Peyer's patch (tissue), 4 donors: ENCODE measurements at places on chromosomes 3 and 15.

DNA sequence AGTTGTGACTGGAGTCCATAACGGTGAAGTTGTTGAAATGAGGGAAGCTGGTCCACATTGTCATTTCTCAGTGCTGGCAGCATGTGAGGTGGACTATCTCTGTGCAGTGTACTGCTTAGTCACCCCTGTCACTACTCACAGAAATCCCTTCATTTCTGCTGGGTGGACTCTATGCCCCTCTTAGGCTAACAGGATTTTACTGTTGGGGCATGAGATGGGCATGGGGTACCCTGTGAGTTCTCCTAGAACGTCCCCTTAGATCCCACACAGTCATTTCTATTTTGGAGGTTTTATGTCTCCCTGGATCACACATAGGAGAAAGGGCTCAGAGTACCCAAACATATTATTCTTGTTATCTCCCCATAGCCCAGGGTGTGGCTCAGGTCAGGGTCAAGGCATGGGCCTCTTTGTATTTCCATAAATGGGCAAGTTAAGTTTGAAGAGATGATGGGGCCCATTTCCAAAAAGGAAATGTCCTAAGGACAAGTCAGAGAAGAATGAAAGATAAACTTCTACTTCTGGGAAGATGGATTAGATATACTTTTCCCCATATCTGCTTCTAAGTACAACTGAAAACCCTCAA lies 15.2 kb downstream of the P2RY1 start:
- no peak for DNase-seq

- no peak for DNase-seq
Measured at GRCh38 chr3:38627956-38628355, 21.5 kb downstream of the SCN5A start.

DNA sequence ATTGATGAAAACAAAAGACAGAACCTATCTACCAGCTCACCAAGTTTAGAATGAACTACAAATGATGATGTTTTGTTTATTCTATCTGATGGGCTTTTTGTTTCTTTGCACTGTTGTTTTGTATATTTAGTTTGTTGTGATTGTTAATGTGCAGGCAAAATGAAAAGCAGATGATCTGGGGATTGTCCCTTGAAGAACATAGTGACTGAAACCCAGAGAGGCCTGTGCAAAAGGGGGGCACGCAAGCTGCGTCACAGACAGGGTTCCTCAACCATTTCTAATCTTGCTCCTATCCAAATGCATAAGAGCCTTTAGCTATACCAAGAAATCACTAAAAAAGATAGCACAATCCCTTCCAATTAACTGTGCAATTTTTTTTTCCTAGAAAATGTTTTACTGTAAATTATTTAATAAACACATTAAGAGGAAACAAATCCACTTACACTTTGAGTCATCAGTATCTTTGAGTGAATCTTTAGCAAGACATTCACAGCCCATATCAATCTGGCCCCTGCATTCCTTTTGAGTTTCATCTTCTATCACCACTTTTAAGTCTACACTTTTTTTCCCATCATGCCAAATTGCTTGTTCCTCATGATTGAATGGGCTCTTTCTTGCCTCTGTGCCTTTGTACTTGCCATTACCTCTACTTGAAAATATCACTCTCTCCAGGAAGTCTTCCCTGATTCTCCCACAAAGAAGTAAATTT lies 220.3 kb downstream of the ATP8B4 start:
- no peak for DNase-seq

DNA sequence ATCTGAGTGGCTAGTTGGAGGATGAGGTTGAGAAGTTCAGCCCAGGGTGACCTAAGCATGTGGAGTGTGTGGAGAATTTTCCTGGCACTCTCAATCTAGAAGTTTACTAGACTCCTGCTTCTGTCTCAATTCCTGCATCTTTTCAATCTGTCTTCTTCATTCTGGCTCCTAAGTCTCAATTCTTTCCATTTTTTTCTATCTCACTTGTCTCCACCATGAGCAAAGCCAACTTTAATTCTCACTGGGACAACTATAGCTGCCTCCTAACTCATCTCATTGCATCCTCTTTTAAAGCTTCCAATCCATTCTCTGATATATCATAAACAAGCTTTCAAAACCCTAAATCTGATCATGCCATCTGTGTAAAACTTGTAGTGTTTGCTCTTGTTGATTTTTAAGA lies 569.3 kb downstream of the NAALADL2 start:
- DNase-seq = no peak

DNA sequence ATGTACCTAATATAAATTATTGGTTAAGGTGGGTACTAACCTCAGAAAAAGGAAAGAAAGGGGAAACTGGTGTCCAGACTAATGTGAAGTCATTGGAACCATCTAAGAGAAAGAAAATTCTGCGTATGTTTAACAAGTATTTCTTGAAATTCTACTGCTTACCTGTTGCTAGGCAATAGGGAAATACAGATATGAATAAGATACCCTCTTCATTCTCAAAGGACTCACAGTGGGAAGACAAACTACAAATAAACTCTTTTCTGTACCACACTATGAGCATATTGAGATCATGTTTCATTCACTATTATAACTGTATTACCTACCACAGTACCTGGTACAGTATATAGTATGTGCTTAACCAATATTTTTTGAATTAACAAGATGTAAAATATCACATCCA lies 140.5 kb upstream of the MLF1 start:
- DNase-seq = no peak

GRCh38 chr3:111903067-111903511 lies 44.0 kb downstream of the PHLDB2 start:
- no peak for DNase-seq

DNA sequence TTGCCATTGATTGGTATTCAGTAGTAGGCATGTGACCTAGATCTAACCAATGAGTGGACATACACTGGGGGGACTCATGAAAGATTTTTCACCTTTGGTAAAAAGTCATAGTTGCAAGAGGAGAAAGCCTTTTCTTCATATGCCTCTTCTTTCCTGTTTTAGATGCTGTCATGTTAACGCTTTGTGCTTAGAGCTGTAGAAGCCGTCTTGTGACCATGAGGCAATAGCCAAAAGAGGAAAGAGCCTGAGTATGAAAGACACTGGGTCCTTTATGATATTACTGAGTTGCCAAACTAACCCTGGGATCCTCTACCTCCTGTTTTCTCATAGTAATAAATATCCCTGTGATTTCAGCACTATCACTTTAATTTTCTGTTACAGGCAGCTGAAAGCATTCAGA lies 396.0 kb downstream of the FHIT start:
- DNase-seq = no peak

DNA sequence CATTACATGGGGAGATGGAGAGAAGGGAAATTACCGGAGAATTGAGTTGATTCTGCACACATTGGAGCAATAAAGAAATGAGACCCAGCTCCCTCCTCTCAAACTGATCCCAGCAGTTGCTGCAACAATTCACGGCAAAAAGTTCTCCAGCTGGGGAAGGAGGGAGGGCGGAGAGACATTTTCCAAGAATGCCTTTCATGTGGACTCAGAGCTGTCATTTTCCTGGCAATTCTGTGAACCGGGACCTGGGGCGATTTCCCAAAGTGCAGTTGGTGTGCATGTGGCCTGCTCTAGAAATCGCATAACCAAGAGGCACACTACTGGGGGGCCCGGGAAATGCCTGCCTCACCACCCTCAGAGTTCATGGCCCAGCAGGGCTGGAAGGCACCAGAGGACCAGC lies 48.7 kb upstream of the IREB2 start:
- DNase-seq = no peak

DNA sequence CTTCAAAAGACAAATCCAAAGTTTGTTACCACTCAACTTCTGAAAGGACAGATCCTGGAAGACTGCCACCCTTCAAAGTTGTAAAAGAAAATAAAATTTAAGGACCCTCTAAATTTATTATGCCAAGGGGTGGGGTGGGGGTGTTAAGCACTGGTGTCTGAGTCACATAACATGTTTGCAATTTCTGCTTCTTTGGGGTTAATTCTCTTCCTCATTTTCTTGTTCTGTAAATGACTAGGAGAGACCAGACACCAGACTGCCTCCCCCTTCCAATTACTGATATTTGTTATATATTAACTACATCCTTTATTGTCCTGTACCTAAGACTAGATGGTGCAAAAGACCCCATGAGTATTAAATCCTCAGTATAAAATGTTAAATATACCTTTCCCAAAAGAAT lies 242.8 kb downstream of the ZNF385D start:
- DNase-seq = no peak

DNA sequence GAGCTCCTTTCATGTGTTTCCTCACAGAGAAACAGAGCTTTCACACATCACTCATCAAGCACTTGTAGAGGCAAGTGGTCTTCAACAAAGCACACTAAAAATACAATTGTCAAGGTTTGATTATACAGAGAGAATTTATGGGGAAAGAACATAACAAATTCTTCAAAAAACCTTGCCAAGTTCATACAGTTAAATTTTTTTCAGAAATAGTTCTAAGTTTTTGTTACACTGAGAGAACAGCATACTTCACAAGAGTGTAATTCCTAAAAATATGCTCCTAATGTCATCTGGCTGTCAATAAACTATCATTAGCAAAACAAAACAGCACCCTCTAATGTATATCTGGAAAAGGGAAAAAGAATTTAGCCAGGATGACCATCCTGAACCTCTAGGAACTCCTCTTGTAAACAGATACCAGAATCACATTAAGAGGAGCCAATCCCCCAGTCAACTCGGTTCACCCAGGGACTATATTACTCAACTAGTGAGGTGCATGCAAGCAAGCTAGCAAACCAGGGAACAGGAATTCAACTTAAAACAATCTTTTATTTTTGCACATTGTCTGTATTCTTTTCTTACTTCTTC lies 63.3 kb downstream of the RAD18 start:
- no peak for DNase-seq

DNA sequence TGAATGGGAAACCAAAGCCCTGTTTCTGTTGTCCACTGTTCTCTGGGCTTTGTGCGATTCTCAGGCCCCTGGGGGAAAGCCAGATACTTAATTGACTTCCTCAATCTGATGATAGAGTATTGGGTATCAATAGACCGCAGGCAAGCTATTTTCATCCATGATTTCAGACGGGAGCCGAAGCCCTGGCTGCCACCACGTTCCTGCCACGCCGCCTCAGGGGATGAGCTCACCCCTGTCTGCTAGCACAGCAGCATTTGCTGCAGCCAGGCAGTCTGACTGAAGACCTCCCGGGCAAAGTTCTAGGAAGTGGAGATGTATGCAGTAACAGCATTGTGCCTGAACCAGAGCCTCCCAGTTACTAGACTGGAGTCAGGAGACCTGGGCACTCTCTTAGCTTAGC lies 69.8 kb downstream of the ISG20 start:
- no peak for DNase-seq

- DNase-seq = no peak
Measured at GRCh38 chr3:30524357-30525040, 81.9 kb upstream of the TGFBR2 start.

DNA sequence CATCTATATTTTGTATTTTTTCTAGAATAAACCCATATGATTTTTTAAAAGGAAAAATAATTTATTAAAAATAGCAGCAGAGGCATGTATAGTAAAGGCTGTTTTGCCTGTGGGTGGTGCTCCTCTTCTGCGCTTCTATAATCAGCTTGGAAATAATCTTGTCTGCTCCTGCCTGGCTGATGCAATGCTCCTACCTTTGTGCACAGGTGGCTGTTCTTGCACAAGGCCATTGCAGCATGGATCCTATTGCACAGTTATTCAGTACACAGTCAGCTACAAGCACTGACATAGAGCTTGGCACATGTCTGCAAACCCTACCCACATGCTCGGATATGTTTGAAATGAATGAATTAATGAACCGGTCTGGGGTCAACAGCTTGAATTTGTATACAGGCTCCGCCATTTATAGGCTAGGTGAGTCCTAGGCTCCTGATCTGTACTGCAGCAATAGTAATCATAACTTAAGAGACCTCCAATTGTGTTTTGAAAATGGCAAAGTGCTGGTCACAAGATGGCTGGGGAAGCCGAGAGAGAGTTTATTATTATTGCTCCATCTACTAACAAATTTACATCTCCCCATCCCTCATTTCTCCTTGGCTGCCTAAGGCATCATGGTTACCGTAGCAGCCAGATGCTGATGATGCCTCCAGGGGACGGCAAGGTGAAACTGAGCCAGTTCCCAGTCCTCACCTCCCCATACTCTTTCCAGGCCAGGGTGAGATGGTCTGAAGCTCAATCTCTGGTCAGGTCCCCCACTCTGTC lies 532 bp upstream of the RTP1 start:
- no peak for DNase-seq

DNA sequence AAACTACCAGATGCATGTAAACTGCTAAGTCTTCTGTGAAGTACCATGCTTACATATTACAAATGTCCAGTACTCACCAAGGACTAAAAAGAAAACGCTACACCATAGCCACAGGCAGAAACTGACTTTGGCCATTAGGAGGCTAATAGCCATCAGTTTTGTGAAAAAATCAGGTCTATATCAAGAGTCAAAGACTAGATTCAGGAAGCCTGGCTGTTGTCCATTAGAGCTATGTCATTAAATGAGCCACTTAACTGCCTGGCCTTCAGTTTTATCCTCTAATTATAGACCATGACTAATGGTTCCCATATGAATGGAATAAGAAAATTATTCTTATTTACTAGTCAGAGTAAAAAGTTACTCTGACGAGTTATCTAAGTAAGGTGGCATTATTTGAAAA lies 144.1 kb downstream of the VPS13C start:
- no peak for DNase-seq

DNA sequence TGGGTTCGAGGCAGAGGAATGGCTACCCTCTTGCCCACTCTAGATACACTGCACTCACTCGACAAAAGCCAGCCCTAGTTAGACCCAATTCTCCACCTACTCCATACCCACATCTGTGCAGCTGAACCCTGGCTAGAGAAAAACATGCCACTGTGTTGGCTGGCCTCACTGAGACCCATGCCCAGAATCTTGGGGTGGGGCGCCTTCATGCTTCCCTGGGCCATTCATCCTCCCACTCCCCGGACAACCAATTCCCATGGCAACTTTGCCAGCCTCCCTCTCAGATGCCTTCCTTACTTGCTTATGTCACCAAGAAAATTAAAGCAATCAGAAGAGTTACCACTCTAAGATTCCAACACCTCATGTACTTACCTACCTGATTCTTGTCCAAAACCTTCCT lies 9.2 kb upstream of the LIMD1 start:
- no peak for DNase-seq

DNA sequence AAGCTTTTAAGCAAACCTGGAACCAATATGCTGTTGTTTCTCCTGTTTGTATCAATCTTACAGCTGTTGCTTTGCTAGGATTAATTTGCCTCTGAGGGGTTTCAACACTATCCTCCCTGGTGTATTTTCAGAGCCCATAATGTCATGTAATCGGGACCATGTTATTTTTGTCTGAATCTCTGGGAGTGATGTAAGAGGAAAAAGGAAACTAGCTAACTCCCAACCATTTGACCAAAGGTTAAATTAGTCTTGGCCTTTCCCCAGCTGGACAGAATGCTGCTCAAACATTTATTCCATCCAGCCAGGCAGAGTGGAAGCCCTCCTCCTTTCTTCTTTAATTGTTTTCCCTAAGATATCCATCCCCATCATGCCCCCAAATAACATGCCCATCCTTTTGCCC lies 142.2 kb downstream of the ALDH1A2 start:
- no peak for DNase-seq

- no peak for DNase-seq
Measured at GRCh38 chr3:82376883-82377282, 615.4 kb upstream of the GBE1 start.
